ENCODE measurements at places on chromosomes 16 and 17.

DNA sequence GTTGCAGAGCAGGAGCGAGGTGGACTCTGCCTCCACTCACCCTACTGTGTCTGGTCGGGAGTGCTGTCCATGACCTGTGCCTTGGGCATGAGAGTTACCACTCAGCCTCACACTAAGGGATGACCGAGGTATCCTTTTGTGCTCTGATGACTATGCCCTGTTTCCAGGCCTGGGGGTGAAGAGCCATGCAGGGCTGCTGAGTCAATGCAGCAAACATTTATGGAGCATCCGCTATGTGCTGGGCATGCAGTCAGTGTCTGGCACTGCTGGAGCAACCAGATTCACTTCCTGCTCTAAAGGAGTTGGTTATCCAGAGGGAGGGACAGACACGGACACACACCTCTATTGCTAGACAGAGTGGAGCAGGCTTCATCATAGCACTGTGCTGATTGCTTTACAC lies 7.6 kb upstream of the HNF1B start:
- no peak for DNase-seq

- no peak for DNase-seq
These were observed 13.0 kb downstream of the C16orf87 start for GRCh38 chr16:46817961-46818360.

DNA sequence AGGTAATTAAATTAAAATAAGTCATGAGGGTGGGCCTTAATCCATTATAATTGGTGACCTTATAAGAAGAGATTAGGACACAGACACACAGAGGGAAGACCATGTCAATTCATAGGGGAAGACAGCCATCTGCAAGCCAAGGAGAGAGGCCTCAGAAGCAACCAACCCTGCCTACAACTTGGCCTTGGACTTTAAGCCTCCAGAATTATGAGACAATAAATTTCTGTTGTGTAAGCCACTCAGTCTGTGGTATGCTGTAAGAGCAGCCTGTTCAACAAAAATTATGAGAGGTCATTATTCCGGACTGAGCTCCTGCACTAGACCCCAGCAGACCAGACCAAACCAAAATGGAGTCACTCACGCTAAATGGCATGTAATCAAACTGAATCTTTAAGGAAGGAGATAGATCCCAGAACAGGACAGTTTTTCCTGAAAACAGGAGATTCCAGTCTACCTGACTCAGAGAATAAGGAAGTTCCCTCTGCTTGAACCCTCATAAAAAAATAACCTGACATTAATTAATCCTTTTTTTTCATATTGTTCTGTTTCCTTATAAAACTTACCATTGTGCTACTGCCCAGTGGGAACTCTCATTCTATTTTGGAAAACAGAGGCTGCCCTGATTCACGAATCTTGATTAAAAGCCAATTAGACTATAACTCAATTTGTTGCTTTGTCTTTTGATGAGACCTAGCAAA lies 74.3 kb downstream of the DNAH3 start:
- DNase-seq, result no peak

GRCh38 chr16:48535831-48536613 lies 74.0 kb downstream of the N4BP1 start:
- DNase-seq, result no peak

DNA sequence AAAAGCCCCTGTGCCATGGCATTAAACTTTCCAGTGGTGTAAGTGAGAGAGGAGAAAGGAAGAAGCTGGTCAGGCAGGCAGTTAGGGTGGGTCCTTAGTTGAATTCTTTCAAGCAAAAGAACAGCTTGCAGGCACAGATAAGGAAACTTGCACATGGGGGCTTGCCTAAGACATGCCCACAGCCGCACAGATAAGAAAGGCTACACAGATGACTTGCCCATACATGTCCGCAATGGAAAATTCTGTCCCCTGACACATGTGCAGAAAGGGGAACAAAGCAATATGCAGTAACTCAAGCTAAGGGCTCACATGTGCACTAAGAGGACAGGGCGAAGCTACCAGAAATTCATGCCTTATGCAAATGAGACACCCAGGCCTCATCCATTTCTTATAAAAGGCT lies 69.9 kb downstream of the GSG1L start:
- DNase-seq, result no peak

- no peak for DNase-seq
These were observed 6.0 kb downstream of the MYH4 start for GRCh38 chr17:10463402-10463801.

DNA sequence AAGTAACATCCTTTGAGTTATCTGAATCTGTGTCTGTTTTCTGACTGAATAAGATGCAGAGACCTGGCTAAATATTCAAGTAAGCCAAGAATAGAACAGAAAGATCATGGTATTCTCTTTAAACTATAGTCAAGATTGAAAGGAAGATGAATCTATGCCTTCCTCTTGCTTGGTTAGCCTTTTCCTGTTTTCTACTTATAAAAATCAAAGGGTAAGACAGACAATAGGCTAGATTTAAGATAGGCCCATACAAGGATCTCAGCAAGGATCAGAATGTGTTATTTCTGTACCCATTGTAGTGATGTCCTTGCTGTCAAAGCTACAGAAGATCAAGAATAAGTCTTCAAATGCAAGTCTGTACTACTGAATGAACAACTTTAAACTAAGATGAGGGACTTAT lies 7.0 kb upstream of the CDR2 start:
- no peak for DNase-seq

DNA sequence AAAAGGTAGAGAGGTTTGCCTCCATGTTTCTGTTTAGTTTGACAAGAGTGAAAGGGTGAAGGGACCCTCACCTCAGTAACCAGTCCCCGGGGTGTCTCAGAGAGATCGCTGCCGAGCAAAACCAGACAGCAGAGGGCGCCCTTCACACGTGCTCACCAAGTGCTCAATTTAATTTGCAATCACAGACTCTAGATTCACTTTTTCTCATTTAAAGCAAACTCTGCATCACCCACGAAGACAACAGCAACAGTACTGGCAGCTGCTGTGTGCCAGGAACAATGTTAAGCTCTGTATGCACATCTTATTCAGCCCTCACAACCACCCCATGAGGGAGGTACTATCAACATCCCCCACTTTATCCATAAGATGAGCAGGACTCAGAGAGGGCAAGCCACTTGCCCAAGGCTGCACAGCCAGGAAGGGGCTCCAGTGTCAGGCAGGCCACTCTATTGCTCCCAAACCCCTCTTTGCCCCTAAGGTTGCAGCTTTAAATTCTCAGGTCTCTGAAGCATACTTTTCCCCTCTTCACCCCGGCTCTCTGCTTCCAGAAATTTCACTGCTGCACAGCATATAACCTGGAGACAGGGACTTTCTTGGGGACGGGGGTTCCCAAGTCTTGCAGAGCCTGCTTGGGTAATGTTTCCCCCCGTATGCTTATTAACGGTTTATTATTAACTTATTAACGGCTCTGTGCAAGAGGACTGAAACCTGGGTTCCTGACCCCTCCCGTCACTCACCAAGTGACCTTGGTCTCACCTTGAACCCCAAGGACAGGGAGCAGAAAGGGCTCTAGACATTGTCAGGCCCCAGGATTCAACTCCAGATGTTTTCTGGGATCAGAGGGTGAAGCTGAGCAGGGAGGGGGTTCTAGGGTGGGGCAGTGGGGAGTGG lies 70.9 kb downstream of the CNGB1 start:
- DNase-seq, result peak; percentile 26

DNA sequence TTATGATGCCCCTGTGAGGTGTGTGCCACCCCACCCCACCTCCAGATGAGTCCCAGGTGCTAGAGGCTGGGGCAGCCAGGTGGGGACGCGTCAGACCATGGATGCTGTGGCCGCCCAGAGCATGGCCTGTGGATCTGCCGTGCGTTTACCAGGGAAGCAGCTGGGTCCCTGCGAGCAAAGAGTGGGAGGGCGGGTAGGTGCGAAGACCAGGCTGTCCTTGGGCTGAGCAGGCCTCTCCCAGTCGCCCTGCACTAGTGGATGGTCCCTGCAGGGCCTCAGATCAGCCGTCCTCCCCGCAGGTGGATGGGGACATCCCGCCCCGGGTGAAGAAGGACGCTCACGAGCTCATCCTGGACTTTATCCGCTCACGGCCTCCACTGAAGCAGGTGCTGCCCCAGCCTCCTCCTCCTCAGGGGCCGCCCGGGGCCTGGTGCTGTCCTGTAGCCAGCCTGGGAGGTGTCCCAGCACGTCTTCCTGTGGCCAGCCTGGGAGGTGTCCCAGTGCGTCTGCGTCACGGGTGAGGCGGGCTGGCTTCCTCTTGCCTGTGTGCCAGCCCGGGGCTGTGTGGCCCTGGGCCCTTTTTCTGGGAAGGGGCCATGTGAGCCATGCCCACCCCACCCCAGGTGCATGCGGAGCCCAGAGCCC lies 18.0 kb upstream of the TCF25 start:
- DNase-seq, result no peak

DNA sequence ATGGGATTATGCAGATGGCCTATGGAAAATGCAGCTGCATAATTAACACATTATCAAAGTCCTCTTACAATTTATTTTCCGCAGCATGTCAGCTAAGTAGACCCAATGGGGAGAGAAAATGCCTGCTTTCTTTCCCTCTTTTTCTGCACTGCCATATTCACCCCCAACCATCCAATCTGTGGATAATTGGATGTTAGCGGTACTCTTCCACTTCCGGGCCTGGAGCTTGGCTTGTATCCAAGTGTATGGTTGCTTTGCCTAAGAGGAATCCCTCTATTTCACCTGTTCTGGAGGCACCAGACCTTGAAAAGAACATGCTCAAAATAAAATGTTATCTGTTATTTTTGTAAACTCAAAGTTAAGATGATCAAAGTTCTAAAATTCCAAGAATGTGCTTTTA lies 41.1 kb upstream of the CACNG3 start:
- DNase-seq, result no peak

- DNase-seq, result no peak
These were observed 21.1 kb downstream of the ARHGAP23 start for GRCh38 chr17:38449364-38449763.

- DNase-seq, result no peak
These were observed 22.7 kb upstream of the PPM1D start for GRCh38 chr17:60577147-60577915.

DNA sequence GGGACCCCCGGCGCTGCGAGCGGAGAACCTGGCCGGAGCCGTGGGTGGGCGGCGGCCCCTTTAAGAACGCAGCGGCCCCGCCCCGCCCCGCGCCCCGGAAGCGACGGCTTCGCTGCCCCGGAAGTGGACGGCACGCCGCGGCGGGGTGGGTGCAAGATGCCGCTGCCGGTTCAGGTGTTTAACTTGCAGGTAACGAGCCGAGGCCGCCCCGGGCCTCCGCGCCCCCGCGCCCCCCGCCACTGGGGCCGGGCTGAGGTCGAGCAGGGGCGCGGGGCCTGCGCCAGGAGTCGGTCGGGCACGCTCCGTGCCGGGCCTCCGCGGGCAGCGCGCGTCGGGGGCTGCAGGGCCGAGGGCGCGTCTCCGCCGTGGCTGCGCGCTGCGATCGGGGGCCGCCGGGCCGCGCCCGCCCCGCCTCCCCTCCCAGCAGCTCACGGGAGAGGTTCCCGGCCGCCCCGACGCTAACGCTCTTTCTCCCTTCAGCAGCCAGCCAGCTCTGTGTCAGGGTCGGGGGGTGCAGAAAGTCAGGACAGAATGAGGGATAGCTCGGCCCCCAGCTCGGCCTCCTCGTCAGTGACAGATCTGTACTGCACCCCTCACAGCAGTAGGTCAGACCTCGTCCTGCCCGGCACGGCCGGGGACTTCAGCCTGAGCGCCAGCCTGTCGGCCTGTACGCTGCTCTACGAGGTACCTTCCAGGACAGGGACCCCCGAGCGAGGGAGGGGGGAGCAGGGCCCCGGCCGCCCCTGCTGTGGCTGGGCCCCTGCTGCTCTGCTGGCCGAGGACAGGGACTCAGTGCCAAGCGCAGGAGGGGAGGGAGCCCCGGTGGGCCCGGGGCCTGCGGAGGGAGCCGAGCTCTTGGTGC lies at the start of the genes GPS1 and RFNG:
GPS1 (plus strand) TSS at position 123 of the 862 bp plus-strand sequence; CDS start at position 157, 34 bp downstream.
RFNG (minus strand) TSS at position 36 of the 862 bp plus-strand sequence. CDS start 45 bp downstream, outside the sequence.
- no peak for DNase-seq

DNA sequence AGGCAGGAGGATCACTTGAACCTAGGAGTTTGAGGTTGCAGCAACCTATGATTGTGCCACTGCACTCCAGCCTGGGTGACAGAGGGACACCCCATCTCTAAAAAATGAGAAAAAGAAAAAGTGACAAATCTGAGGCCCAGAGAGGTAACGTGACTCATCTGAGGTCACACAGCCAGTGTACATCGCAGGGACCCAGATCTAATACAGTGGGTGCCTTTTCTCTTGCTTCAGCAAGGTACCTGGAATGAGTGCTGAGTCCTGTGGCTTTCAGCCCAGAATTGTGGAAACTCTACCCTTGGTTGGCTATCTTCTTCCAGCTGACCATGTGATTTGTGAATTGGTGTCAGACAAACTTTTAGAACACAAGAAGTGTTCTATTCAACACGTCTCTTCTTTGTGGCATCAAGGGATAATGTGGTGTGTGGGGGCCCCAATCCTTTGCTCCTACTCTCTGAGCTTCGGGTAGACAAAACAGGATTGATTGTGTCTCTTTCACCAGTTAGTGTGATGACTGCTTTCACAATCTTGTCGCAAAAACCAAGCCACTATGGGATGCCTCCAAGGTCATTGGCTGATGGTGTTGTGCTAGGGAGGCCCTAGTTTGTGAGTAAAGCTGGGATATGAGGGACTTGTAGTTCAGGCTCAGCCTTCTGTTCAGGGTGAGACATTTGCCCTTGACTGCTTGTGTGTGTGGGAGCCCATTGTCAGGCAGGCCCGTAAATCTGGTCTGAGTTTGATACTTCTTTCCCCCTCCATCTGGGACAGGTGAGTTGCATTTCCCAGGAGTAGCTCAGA lies 71.0 kb downstream of the MSI2 start:
- DNase-seq, result no peak

DNA sequence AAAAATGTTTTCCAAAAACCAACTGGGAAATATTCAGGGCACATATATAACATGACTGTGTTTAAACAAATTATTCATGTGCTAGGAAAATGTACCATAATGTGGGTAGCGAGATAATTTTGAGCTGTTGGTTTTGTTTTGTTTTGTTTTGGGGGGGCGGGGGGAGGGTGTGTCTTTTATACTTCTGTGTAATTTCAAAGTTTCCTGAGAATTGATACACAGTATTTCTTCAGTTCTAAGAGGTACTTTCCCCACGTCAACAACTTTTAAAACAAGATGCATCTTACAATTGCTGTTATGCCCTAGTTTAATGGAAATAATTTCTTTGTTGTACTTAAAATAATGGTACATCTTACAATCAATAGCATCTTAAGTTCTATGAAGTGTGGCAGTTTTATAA lies 99.7 kb upstream of the RPRML start:
- no peak for DNase-seq

- DNase-seq, result no peak
These were observed 2.0 kb downstream of the NHERF2 start for GRCh38 chr16:2028620-2029220.

DNA sequence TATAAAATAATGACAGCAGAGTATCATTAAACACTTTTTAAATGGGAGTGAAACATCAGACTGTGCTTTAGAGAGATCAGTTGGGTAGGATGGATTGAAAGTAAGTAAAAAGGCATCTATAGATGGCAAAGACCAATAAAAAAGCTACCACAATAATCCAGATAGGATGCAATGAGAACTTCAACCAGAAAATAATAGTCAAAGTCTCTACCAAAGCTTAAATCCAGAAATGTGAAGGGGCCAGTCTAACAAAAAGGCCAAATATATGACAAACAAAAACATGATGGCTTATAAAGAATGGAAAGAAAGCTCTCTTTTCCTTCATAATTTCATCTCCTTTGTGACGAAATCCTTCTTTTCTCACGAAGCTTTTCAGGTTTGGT lies 12.3 kb downstream of the KANSL1 start:
- no peak for DNase-seq

GRCh38 chr16:73418051-73418450 lies 370.1 kb upstream of the ZFHX3 start:
- DNase-seq, result no peak
